Erythroblast (primary cell): ENCODE measurements at places on chromosomes 11 and 22.

- no peak for DNase-seq
Observed at GRCh38 chr11:110565357-110566336, 135.9 kb downstream of the FDX1 start.

DNA sequence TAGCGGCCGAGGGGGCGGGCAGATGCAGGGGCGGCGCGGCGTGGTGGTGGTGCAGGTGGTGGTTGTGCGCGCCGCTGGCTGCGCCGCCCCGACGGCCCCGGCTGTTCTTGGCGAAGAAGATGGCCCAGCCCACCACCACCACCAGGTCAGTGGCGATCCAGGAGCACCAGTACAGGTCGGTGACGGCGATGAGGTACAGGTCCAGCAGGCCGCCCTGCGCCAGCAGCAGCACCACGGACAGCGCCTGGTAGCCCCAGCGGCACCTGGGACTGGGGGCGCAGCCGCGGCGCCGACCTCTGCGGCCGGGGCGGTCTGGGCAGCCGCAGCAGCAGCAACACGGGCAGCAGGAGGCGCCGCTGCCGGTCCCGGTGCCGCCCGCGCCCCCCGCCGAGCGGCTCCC lies 879 bp downstream of the TMEM121B start:
- DNase-seq: peak; percentile 17

DNA sequence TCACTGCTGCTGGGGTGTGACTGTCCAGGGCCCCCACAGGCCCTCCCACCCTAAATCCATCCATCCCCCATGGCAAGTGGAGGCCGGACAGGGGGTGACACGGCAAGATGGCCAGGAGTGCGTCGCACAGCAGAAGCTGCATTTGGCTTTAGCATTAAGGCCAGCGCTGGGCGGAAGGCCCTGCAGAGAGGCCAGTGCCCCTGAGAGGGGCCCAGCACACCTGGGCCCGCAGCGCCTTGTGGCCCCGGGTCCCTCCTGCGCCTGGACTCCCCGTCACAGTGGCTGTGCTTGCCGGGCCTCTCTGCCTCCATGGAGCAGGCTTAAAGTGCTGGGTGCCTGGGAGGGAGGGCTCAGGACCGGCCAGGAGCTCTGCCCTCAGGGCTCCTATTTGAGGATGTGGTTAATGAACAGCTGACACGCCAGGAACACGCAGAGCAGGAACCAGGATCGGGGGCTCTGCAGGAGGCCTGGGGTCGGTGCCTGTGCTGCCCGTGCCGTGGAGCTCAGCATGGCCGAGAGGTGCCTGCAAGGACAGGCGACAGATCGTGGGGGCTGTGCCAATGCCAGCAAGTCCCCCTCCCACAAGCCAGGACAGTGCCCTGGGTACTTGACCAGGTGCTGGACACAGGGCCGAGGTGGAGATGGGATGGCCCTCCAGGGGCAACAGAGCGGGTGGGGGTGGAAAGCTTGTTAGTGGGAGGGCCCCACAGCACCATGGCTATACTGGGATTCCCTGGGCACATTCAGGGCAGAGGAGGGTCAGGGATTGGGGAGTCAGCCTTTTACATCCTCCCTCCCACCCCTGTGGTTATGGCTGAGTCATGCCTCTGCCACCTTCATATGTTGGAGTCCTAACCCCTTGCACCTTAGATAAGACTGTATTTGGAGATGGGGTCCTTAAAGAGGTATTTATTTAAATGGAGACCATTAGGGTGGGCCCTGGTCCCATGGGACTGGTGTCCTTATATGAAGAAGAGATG lies 30.9 kb upstream of the CARS1 start:
- DNase-seq: no peak

GRCh38 chr11:120615391-120615790 lies 103.8 kb downstream of the GRIK4 start:
- no peak for DNase-seq

- DNase-seq: no peak
Observed at GRCh38 chr11:117094776-117095175, 3.5 kb downstream of the SIK3 start.

DNA sequence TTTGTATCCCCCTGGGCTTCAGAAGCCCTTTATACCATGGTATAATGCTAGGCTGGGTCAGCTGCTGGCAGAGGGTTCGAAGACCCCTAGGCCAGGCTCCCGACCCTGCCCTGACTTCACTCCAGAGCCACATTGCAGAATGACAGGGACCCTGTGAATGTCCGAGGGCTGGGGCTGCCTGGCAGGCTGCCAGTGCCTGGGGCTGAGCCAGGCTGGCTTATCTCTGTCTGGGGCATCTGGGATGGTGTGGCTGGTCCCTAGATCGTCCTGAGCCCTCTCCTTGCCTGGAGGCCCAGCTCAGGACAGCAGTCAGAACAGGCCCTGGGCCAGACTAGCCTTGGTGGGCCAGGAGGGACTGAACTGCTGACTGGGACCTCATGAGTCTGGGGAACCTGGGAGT lies 3.7 kb downstream of the ZDHHC8 start:
- peak; percentile 48 for DNase-seq
